ENCODE measurements at places on chromosomes 1 and 21. TPM values are rescaled to one million over a fixed set of nuclear protein-coding genes. Genes with fewer than 3 reads are reported as not detected.

DNA sequence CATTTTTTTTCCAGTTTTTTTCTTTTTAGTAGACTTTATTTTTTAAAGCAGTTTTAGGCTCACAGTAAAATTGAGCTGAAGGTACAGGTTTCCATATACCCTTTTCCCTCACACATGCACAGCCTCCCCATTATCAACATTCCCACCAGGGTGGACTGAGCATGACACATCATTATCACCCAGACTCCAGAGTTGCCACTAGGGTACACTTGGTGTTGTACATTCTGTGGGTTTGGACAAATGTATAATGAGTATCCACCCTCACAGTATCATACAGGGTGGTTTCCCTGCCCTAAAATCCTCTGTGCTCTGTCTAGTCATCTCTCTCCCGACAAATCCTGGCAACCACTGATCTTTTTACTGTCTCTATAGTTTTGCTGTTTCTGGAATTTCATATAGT, 3.0 kb upstream of the AIM2 start:
- no peak for DNase-seq

GRCh38 chr1:41844255-41844654, 74.5 kb downstream of the HIVEP3 start:
- no peak for DNase-seq

Gene KRTAP22-1
- not detected for total RNA-seq

GRCh38 chr1:11654939-11655808, 497 bp downstream of the FBXO44 start:
- no peak for DNase-seq

Gene MUL1
- 26.8 TPM for total RNA-seq

Gene PAX7
- total RNA-seq = not detected

GRCh38 chr21:33026443-33026858, 716 bp downstream of the OLIG2 start:
- no peak for DNase-seq

DNA sequence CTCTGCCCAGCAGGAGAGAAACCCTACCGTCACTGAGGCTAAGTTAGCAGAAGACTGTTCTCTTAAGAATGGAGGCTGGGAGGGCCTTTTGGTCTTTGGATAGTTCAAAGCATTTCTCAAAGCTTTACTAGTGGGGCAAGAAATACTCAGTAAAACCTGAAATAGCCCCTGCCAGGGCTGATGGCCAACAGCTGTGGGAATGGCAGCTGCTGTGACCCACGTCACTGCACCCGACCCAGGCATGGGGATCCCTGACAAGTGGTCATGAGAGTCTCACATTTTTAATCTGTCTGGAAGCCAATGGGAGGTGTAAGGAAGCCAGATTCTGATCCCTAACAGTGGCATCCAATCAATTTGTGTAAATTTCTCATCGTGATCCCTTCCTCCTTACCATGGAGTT, 44.5 kb upstream of the ENAH start:
- DNase-seq = no peak

- DNase-seq = no peak
Observed at GRCh38 chr1:241513378-241513777, 6.2 kb downstream of the FH start.

Gene SNX27
- 40.4 TPM for total RNA-seq

- no peak for DNase-seq
Observed at GRCh38 chr1:113109908-113110554, 37.0 kb downstream of the LRIG2 start.

- DNase-seq = no peak
Observed at GRCh38 chr1:160261556-160261892, 825 bp downstream of the DCAF8 start.

GRCh38 chr1:246293366-246294121, 213.5 kb downstream of the SMYD3 start:
- no peak for DNase-seq
